ENCODE measurements at places on chromosomes 16 and 17.
A peak's percentile ranks its signal among the peaks of the same experiment; 100 is the strongest.

- DNase-seq, result peak; percentile 54
These were observed 3.0 kb upstream of the ABCC1 start for GRCh38 chr16:15946257-15947044.

GRCh38 chr17:38577244-38577643 lies 28.5 kb downstream of the SRCIN1 start:
- no peak for DNase-seq

DNA sequence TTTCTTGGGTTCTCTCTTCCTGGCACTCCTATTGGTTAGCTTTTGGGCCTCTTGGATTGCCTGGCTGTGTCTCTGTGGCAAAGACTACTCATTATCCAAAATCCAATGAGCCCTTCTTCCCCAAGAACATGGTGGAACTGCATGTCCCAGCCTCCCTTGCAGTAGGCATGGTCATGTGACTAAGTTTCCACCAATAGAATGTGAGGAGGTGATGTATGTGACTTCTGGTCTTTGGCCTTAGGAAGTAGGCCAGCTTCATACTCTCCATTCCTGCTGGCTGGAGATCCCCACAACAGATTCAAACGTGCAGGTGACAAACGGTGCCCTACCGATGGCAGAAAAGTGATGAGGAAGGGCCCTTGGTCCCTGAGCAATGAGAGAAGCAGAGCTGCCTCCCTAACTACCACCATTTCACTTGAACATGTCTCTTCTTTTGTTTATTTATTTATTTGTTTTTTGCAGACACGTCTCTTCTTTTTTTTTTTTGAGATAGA lies 17.3 kb upstream of the SPN start:
- DNase-seq, result no peak

DNA sequence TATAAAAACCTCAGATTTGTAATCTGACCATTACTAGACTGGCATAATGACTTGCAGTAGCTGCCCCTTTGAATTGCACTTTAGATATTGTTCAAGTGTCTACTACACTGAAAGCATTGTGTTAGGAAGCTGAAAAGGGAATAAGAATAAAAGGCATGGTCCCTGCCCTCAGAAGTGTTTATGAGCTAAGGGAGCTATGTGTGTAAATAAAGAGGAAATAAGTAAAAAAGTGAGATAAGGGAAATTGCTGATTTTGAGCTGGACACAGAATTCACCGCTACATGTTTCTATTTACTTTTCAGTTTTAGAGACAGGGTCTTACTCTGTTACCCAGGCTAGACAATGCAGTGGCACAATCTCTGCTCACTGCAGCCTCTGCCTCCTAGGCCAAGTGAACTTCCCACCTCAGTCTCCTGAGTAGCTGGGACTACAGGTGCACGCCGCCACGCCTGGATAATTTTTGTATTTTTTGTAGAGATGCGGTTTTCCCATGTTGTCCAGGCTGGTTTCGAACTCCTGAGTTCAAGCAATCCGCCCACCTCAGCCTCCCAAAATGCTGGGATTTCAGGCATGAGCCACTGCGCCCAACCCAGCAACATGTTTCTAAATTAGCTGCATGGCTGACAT lies 57.0 kb downstream of the GRB2 start:
- DNase-seq, result no peak

DNA sequence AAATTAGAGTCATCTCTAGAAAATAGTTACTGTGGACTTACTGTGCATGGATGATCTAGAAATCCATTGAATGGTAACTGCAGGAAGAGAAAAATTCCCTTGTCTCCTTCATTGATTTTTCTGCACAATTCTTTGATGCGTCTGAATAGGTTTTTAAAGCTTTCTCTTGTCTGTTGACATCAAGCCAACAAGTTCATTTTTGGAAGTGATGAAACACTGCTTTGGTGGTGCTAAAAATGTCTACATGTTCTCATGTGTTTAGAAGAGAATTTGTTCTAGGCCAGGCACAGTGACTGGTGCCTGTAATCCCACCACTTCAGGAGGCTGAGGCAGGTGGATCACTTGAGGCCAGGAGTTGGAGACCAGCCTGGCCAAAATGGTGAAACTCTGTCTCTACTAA lies 57.1 kb upstream of the AXIN2 start:
- DNase-seq, result no peak

GRCh38 chr17:50177983-50178834 lies 12.4 kb downstream of the SGCA start:
- peak; percentile 60 for DNase-seq

DNA sequence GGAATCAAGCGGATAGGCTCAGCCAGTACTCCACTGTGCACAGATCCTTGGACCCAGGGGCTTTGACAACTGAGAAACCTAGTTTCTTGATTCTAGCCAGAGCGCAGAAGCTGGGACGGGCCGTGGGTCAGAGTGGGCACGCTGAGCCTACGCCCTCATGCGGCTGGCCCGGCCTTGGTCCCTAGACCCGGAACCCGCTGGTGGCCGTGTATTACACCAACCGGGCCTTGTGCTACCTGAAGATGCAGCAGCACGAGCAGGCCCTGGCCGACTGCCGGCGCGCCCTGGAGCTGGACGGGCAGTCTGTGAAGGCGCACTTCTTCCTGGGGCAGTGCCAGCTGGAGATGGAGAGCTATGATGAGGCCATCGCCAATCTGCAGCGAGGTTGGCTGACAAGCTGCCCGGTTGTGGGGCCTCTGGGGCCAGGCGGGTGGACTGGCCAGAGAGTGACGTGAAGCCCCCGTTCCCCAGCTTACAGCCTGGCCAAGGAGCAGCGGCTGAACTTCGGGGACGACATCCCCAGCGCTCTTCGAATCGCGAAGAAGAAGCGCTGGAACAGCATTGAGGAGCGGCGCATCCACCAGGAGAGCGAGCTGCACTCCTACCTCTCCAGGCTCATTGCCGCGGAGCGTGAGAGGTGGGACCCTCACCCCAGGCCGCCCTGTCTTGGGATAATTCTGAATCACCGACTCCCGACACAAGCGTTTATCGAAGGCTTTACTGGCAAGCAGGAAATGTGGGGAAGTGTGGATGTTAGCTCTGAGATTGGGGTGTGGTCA lies 946 bp downstream of the STUB1 start:
- no peak for DNase-seq

- DNase-seq, result no peak
These were observed 580.3 kb upstream of the CA10 start for GRCh38 chr17:52738791-52739190.

DNA sequence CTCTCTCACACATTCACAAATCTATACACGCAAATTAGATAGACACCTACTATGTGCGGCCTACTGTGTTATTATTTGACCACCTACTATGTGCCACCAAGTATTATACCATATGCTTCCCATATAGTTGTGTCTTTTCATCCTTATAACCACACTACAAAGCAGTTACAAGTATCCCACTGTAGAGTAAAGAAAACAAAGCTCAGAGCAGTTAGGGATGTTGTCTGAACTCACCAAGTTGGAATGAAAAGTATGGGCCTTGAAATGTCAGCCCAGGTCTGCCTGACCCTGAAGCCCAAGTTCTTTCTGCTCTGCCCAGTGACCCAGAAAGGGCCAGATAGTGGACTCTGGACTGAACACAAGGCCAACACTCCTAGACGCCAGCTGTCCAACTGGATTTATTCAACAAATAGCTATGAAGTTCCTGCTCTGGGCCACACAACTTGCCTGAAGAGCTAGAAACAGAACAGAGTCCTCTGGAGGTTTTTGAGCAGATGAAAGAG lies 8.5 kb downstream of the KRT37 start:
- DNase-seq, result peak; percentile 100

- no peak for DNase-seq
These were observed 165.1 kb downstream of the PPM1E start for GRCh38 chr17:58920773-58921172.

DNA sequence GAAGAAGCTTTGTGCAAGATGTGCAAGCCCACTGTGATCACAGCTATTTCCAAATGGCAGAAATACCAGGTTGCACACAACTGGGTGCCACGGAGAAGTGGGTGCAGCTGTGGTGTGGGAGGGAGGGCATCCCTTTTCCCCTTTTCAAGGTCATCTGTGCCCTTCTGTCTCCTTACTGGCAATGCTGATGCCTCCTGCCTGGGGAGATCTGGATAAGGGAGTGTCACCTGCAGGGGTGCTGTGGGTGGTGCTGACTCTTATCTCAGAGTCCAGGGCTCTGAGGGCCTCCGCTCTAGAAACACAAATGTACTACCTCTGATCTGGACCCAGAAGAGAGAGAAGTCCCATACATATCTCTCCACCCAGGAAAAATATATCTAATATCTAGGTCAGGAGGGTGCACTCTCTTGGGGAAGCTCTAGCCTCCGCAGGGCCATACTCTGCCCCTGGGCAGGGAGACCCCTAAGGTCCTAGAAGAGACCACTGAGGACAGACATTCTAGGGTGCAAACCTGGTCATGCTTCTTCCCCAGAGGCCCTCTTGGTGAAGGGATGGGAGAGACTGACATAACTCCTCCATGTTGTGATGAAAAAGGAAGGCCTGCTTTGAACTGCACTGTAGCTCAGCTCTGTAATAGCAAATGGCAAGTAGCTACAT lies 18.5 kb downstream of the NPRL3 start:
- no peak for DNase-seq

GRCh38 chr17:28711723-28712031 lies at the start of gene PROCA1:
Gene PROCA1, minus strand, starts transcription at chr17:28711888. Its CDS starts 228 bp downstream, at chr17:28711660.
- DNase-seq, result no peak

DNA sequence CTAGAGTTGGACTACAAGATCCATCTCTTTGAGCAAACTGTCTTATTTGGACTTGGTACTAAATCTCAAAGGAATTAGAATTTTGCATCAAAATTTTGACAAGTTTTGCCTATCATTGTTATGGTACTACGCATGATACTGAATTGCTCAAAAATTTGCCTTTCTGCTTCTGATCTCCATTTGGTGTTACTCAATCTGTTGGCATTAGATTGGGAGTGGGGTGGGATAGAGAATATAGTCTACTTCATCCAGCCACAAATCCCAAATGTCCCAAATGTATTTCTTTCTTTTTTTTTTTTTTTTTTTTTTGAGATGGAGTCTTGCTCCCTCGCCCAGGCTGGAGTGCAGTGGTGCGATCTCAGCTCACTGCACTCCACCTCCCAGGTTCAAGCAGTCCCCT lies 204.8 kb downstream of the TANC2 start:
- DNase-seq, result no peak

DNA sequence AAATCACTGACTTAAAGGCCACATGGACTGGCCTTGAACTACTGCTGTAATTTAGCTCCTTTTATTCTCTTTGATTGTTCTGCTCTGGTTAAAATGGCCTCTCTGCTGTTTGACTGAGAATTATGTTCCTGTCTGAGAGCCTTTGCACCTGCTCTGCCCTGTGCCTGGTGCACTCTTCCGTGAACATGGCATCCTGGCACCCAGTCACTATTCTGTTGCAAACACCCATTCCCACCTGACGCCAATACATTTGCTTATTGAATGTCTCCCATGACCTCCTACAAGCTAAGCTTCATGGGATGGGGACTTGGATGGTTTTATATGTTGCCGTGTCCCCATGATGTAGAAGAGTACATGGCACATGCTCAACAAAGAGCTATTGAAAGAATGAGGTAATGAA lies 20.1 kb downstream of the HSD17B2 start:
- no peak for DNase-seq

DNA sequence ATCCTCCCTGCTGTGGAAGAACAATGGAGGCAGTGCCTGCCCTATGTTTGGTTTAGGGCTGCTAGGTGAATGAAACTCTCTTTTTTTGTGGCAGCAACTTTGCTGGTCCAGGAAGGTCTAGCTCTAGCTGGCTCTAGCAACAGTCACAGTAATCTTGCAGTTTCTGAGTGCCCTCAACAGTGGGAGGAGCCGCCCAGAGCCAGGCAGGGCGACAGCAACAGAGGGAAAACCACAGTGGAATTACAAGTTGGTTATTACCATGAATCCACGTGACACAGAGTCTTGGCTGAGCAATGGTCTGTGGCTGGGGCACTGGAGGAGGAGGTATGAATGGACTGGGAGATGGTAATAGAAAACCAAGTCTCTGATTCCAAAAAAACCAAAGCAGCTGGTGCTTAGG lies 10.3 kb downstream of the HSPB9 start:
- peak; percentile 64 for DNase-seq

DNA sequence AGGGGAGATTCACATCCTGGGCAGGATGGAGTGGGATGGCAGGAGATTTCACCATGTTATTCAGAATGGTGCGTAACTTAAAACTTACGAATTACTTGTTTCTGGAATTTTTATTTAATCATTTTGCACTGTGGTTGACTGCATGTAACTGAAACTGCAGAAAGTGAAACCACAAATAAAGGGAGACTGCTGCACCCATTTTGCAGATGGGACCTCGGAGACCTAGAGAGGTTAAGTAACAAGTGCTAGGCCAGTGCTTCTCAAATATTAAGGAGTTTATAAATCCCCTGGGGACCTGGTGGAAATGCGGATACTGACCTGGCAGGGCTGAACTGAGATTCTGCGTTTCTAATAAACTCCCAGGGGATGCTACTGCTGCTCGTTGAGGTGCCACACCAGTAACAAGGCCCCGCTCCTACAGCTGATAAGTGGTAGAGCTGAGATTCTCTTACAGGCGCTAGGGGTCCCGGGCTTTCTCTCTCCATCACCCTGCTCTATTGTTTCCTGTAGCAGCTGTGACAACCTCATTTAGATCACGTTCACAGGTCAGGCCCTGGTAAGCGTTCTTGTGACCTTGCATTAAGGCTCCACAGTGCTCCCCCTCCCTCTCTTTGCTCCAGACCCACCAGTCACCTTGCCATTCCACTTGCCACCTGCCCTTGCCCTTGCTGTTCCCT lies 167.1 kb upstream of the CDH13 start:
- DNase-seq, result no peak

DNA sequence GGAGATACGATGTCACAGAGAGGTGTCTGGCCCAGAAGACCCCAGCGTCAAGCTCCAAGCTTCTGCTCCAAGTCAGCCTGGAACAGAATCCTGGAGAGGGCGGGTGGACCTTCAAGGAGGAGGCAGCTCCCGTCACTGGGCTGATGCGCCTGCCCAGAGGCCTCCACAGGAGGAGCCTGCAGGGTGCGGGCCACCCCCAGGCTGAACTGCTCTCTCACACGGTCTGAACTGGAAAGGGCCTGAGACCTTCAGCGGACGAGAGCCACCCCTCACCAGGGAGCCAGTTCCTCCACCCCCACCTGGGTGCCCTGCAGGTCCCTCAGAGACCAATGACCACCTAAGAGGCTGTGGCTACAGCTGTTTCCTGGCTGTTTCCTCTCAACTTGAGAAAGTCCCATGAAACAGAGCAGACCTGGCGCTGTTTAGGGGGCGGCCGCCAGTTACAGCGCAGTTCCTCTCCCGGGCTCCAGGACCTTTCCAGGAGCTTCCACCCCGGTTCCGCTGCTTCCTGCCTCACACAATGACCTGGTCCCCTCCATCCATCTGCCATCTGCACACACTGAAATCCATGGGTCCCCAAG lies 36.0 kb upstream of the KLHDC4 start:
- DNase-seq, result no peak
